Substantia nigra (tissue), 51 donors: ENCODE measurements at places on chromosomes 1 and 21.

DNA sequence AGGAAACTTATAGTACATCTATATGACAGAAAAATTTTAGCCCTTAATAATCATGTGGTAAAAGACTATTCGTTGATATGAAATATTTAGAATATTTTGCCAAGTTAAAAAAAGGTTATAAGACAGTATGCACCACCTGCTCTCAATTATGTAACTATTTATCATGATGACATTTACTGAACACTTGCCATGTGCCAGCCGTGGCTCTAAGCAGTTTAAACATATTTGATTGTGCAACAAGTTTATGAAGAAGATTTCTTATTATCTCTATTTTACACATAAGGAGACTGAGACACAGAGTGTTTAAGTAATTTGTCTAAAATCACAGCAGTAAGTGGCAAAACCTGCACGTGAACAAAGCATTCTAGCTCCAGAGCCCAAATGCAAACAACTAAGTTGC lies 199.3 kb upstream of the JUN start:
- DNase-seq = no peak

- no peak for DNase-seq
Observed at GRCh38 chr1:228197555-228198147, 10.2 kb upstream of the OBSCN start.

GRCh38 chr1:96464066-96464465 lies 257.5 kb upstream of the PTBP2 start:
- DNase-seq = no peak

GRCh38 chr1:228165372-228166169 lies at the start of gene IBA57:
IBA57 (plus strand) TSS chr1:228165804; CDS start chr1:228165817, 13 bp downstream.
- DNase-seq = peak; percentile 98

GRCh38 chr1:30232288-30232899 lies 491.0 kb downstream of the MATN1 start:
- no peak for DNase-seq

GRCh38 chr1:161089251-161089924 lies at the start of gene NECTIN4:
NECTIN4 (minus strand) TSS chr1:161089558; CDS start chr1:161089296, 262 bp downstream.
- no peak for DNase-seq

- no peak for DNase-seq
Observed at GRCh38 chr1:216119600-216119999, 303.6 kb downstream of the USH2A start.

- DNase-seq = no peak
Observed at GRCh38 chr1:36323636-36324352, at the start of gene EVA1B. EVA1B (minus strand) TSS chr1:36323645; CDS start chr1:36323037, 608 bp downstream.

GRCh38 chr21:31945141-31945540 lies 72.3 kb downstream of the HUNK start:
- no peak for DNase-seq

DNA sequence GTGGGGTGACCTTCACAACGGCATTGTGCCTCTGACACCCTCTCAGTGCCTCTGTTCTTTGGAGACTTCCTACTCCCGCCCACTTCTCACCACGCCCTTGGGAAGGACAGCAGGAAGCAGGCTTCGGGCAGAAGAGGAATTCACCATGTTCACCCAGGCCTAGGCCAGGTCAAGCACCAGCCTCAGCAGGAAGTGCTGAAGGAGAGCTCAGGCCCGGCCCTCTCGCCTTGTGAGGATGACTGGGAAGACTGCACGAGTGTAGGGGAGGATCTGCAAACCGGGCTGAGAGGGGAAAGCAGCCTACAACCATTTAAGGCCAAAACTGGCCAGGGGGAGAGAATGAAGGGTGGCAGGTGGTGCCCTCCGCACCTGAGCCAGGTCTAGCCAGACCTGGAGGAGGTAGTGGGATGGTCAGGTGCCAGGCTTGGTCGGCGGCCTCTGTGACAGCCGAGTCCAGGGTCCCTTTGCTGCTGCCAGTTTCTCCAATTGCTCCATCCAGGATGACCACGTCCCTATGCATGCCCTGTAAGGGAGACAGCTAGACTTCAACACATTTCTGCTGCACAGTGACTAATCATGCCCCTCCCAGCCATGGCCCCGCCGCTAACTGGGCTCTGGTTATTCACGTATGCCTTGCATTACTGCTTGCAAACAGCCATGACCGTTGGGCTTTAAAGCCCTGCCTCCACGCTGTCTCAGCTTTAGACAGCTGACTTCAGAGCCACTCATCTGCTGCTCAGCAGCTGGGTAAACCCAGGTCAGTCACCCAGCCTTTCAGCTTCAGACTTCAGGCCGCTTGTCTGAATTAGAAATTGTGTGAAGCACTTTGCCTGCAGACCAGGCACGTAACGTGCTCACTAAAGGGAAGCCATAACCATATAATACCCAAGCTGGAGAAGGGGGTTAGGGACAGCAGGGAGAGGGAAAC lies 8.9 kb downstream of the MRTO4 start:
- no peak for DNase-seq

DNA sequence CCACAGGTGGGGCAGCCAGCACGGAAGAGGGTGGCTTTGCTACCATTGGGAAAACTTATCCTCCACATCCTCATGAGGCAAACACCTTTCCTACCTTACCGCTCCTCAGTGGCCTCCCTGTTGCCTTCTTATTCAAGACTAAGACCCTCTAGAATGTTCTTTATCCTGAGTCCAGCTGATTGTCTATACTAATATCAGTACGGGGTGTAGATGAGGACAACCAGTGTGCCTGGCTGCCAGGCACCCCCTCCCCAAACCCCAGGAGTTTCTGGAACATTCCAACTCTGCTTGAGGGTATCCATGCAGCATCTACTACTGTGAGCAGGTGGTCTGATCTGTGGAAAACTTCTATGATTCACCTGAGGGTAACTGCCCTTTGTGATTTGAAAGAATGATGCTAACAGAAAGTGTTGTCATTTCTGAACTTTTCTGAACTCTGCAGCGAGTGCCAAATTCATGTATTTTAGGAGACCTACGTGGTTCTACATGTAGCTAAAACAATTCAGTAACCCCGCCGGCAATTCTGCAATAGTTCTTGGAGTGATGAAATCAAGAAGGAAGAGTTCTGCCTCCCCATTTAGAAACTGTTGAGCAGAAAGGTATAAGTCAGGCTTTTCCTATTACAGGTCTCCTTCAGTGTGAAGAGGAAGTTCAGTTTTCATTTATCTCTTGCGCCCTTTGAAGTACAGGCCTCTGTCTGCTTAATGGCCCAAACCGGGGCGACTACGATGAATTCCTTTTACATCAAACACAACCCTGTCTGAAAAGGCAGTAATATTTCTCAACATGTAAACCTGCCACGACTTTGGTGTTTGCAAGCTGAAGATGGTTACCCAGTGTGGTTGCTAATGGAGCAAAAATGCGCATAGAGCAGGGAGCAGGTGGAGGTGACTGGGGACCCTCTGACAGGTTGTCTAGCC lies 80.4 kb downstream of the RUNX1 start:
- DNase-seq = no peak

- no peak for DNase-seq
Observed at GRCh38 chr1:114330451-114330983, 176.8 kb upstream of the SYT6 start.

- no peak for DNase-seq
Observed at GRCh38 chr21:25560271-25560685, 47.0 kb downstream of the MRPL39 start.

GRCh38 chr1:233605205-233605604 lies 8.7 kb upstream of the KCNK1 start:
- no peak for DNase-seq

GRCh38 chr1:30061292-30062220 lies 661.8 kb downstream of the MATN1 start:
- no peak for DNase-seq

GRCh38 chr1:155531624-155532023 lies 31.0 kb downstream of the ASH1L start:
- DNase-seq = no peak

- no peak for DNase-seq
Observed at GRCh38 chr1:14678011-14678638, 79.6 kb downstream of the KAZN start.

DNA sequence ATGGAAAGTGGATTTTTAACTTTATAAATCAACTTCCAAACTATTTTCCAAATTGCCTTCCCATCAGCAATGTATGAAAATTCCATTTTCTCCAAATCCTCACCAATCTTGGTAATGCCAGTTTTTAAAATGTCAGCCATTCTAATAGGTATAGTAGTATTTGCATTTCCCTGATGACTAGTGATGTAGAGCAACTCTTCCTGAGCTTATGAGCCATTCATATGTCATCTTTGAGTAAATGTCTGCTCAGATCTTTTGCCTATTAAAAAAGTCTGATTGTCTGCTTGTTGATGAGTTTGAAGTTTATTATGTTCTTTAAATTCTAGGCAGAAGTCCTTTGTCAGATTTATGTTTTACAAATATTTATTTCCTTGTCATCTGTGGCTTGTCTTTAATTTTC lies 54.7 kb downstream of the KDM1A start:
- DNase-seq = no peak

DNA sequence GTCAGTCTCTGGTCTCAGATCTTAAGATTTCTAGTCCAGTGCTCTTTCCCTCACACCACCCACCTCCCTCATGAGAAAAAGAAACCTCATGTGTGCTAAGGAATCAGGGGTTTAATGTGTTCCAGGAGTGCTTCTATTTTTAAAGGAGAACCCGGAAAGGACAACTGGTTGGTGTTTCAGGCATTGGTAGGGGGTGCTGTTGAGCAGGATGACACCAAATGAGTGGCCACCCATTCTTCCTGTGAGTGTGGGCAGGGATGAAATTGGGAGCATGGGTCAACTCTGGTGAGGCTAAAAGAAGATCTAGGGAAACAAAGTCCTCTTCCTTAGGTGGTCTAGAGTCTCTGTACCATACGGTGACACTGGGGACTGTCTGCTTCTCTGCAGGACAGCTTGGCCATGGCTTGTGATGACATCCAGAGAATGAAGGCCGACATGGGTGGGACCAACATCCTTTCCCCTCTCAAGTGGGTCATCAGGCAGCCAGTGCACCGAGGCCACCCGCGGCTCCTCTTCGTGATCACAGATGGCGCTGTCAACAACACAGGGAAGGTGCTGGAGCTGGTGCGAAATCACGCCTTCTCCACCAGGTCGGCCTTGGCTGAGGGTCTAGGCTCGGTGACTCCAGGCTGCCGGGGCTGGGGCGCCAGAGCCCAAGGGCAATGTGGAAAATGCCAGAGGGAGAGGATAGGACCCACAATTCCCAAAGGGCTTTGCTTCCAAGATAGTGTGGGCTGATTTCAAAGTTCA lies 39.3 kb downstream of the VWA5B1 start:
- no peak for DNase-seq
